ENCODE measurements at places on chromosomes 4 and X.

GRCh38 chr4:56692576-56692975, 11.5 kb upstream of the HOPX start:
- DNase-seq: no peak

DNA sequence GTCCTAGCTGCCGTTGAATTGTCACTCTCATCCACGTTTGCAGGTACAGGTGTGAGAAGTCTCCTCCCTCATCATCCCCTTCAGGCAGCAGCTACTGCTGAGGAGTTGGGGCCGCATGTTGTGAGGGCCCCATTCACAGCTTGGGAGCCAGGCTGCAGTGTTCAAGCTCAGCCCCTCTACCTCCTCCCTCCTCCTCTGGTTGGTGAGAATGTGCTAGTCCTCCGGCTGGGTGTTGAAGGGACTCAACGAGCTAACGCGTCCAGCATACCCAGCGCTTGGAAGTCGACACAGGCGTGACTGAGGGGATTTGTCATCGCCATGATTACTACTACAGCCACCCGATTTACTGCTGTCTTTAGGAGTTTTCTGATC, 82.0 kb upstream of the PSAPL1 start:
- DNase-seq: no peak

- no peak for DNase-seq
These were observed 7.6 kb upstream of the NKX1-1 start for GRCh38 chr4:1413687-1414479.

GRCh38 chr4:109548655-109549054, 11.4 kb upstream of the MCUB start:
- DNase-seq: no peak

DNA sequence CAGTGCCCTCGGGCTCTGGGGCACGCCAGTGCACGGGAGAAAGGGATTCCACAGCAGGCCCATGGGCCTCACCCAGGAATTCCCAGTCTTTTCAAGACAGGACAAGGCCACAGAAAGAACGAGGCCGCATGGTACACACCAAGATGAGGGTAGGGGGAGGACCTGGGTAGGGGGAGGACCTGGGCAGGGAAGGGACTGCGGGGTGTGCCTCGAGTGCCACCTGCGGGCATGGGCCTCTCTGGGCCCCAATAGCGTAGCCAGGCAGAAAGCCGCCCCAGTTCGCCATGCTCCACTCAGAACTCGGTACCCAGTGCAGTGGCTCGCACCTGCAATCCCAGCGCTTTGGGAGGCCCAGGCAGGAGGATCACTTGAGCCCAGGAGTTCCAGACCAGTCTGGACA, 14.0 kb upstream of the DUSP9 start:
- no peak for DNase-seq

- DNase-seq: no peak
These were observed 112.3 kb upstream of the BANK1 start for GRCh38 chr4:101678180-101678579.

DNA sequence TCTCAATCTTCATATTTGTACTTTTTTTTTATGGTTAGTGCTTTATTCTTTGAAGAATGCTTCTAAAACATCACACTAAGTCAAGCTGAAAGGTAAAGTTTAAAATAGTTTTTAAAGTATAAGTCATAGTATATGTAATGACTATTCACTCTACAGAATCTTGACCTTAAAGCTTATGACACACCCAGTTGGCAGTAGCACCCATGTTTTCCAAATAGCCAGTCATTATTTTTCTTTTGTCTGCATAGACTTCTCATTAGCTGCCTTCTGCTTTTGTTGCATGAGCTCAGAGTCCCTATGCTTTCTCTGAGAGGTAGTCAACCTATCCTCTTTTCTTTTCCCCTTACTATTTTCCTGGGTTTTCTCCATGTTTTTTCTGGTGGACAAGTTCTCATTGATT, 231.5 kb downstream of the PCDH18 start:
- no peak for DNase-seq

DNA sequence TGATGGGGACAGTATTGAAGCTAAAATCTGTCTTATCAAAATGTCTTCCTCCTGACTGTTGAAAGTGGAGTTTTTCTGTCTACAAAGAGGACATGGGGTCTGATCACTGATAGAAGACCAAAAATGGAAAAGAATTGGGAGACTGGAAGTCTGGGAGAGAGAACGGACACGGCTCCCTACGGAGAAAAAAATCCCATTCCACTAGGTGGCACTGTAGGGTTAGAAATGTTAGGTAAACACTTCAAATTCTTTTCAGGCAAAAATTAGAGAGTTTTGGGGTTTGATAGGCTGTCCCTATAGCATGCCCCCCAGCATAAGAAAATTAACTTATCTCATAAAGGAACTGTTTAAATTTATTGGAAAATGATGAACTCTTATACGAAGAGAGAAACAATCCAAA, 200.5 kb downstream of the FAM133A start:
- DNase-seq: no peak

DNA sequence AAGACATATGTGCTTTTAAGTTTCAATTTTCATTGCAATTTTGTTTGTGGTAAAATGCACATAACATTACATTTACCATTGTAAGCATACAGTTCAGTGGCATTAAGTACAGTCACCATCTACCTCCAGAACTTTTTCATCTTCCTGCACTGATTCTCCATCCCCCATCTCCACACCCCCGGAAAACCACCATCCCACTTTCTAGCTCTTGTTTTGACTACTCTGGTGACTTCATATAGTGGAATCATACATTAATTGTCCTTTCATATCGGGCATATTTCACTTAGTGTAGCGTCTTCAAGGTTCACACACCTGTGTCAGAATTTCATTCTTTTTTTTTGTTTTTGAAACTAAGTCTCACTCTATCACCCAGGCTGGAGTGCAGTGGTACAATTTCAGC, 143.5 kb downstream of the GPR143 start:
- no peak for DNase-seq

GRCh38 chr4:5882947-5883346, 9.9 kb downstream of the CRMP1 start:
- no peak for DNase-seq

- DNase-seq: no peak
These were observed 8.1 kb downstream of the SNX25 start for GRCh38 chr4:185217408-185217975.

- no peak for DNase-seq
These were observed 101.5 kb downstream of the PSAPL1 start for GRCh38 chr4:7333024-7333780.

DNA sequence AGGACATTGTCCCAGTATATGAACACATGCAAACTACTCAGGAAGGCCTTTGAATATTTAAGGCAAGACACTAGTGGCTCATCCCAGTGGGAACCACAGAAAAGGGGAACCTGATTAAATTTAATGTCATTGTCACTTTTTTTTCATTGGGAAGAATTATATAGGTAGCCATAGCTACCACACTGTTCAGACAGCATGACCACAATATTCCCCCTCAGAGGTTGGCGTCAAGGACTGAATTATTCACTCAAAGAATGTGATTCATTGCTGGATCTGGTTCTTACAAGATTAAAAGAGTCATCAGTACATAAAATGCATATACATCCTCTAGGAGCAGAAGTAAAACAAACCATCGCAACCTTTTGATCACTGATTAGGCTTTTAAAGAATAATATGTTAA, 92.0 kb upstream of the SMARCAD1 start:
- DNase-seq: no peak
